ENCODE measurements at places on chromosomes 7 and 10. TPM values are rescaled to one million over a fixed set of nuclear protein-coding genes. Genes with fewer than 3 reads are reported as not detected.

The CLRN3 gene
- not detected for total RNA-seq

The CPA2 gene
- total RNA-seq: not detected

The ANTXRL gene
- total RNA-seq: not detected

The UCMA gene
- not detected for total RNA-seq

The HOXA13 gene
- not detected for total RNA-seq

The MRPL32 gene
- total RNA-seq: 37.9 TPM

The C10orf53 gene
- total RNA-seq: not detected

The DRGX gene
- total RNA-seq: not detected

The NODAL gene
- not detected for total RNA-seq

The GPR26 gene
- not detected for total RNA-seq

The CALHM1 gene
- total RNA-seq: not detected

The ACSM6 gene
- total RNA-seq: not detected

The HSPA12A gene
- 4.6 TPM for total RNA-seq

The RPP30 gene
- total RNA-seq: 9.9 TPM

GRCh38 chr7:149161241-149161848 is 14.1 kb downstream of the ZNF398 start:
- no peak for DNase-seq

DNA sequence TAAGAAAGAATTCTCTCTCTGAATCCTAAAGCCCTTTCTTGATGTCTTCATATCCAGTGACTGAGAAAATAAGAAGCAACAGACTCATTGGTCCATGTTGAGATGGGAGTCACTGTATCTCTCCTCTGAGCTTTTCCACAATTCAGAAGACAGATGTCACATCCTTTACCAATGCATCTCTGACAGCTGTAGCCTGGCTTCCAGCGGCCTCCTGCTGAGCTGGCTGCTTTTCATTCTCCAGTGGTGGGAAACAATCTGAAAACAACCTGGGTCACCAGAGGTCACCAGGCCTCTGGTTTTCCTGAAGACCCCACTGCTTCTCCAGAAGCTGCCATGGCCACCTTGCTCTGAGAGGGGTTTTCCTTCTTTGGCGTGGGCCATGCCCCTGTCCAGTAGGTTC is 18.3 kb upstream of the RPA3 start:
- DNase-seq: no peak

DNA sequence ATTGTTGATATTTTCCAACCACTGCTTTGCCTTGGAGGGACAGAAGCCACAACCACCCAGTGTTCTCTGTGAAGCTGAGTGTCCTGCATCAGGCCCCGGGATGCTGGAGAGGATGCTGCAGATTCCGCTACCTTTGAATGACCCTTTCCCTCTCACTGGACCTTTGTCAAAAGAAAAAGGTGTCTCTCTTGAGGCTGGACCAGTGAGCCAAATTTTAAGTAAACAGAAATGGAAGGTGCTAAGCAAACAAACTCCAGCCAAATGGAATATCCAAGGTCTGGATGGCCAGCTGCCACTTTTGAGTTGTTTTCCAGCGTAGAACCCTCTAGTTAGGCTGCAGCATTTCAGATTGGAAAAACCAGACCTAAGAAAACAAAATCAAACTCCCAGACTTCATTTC is 145.5 kb downstream of the TRIL start:
- no peak for DNase-seq

- DNase-seq: no peak
Observed at GRCh38 chr7:37421861-37422500, 26.7 kb downstream of the ELMO1 start.

- DNase-seq: no peak
Observed at GRCh38 chr10:58747687-58748086, 235.0 kb downstream of the BICC1 start.

DNA sequence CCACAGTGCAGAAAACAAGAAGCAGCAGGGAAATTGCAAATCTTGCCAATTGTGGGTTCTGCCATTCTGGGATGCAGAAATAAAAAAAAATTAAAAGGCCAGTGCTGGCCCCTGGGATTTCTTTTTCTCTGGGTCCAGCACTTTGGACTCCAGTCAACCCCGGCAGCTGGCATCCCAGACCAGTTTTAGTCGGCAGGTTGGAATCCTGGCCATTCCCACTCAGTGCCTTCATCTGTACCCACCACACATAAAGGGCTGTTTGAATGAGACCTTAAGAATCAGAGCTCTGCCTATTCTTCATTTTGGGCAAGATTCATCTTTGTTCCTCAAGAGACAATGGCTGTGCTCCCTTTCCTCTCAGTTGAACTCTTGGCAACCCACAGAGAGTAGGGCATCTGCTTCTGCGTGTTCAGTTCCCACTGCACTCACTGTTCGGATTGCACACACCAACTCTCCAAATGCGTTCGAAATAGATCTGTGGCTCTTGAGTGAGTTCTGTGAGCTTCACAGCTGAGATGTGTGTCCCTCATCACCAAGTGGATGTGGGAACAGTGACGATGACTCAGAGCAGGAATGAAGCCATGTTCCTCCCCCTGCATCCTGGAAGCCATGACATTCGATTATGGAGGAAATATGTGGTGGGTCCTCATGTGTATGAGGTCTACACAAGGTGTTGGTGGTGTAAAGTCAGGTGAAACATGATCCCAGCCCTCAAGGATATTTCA is 63.0 kb upstream of the EGFR start:
- DNase-seq: no peak

- no peak for DNase-seq
Observed at GRCh38 chr7:55575733-55576132, 3.4 kb upstream of the VOPP1 start.

DNA sequence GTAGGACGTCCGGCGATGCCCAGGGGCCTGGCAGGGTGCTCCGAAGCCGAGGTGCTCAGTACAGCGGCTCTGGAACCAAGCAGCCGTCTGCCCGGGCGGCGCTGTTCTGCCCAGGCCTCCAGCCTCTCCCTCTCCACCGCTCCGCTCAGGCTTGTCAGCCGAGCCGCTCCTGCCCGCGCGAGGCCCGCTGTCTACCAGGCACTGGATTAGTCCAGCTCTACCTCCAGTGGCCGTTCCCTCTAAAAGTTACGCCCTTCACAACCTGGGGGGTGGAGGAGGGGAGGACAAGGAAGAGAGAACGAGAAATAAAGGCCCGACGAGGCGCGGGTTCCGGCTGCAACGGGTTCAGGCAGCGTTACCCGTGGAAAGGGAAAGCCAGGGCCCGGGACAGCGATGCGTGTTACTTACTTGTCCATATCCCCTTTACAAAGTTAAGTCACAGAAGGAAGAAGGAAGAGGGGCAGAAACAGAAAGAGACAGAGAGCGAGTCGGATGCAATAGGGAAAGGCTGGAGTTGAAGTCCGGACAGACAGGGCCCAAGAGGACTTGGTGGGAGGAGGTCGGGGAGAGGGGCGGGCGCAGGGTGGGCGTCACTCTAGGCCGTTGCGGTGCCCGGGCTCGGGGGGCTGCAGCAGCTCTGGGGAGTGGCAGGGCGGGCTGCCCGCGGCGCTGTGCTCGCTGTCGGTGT is 2.8 kb downstream of the SP8 start:
- DNase-seq: peak; percentile 26

GRCh38 chr7:116733924-116734580 is 62.1 kb downstream of the MET start:
- DNase-seq: no peak

- DNase-seq: peak; percentile 69
Observed at GRCh38 chr7:64045301-64046040, at the start of gene ZNF727. TSS of gene ZNF727 (plus strand) at chr7:64045434. CDS start at chr7:64045622, 188 bp downstream.

GRCh38 chr7:25485026-25485425 is 256.7 kb upstream of the NPVF start:
- DNase-seq: no peak

DNA sequence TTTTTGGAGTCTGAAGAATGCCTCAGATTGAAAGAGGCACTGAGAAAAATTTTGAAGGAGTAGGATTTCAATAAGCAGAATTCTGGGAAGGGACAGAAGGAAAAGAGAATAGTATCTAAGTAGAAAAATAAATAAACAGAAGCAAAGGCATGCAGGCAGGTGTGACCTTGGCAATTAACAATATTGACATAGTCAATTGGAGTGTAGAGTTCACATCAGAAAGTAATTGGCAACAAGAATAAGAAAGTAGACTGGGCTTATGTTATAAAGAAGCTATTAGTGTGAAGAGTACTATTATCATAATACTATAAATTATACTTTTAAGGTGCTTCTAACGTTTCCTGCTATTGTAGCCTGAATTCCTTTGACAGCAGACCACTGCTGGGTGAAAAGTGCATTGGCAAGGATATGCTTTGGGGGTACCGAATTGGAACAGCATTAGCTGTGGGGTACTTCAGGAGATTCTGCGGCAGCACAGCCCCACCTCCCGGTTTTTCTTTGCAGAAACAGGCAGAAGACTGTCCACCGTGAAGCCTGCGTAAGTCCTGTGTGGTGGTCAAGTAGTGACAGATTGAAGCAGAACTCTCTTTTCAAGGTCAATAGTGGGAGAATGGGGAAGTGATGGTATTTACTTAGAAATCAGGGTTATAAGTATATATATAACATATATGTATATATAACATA is 357.0 kb downstream of the THSD7A start:
- no peak for DNase-seq

GRCh38 chr7:94245500-94245899 is 149.2 kb upstream of the COL1A2 start:
- no peak for DNase-seq

GRCh38 chr7:90933984-90934383 is 330.2 kb upstream of the FZD1 start:
- DNase-seq: no peak

- no peak for DNase-seq
Observed at GRCh38 chr7:91974066-91974465, 33.4 kb downstream of the AKAP9 start.

- DNase-seq: no peak
Observed at GRCh38 chr10:97686301-97686961, 610 bp downstream of the AVPI1 start.

DNA sequence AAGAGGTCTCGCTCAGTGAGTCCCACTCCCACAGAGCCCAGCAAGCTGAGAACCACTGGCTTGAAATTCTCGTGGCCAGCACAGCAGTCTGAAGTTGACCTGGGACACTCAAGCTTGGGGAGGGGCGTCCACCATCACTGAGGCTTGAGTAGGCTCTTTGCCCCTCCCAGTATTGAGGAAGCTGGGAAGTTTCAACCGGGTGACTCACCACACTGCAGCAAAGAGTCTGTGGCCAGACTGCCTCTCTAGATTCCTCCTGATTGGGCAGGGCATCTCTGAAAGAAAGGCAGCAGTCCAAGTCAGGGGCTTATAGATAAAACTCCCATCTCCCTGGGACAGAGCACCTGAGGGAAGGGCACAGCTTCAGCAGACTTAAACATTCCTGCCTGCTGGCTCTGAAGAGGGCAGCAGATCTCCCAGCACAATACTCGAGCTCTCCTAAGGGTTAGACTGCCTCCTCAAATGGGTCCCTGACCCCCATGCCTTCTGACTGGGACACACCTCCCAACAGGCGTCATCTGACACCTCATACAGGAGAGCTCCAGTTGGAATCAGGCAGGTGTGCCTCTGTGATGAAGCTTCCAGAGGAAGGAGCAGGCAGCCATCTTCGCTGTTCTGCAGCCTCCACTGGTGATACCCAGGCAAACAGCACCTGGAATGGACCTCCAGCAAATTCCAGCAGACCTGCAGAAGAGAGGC is 970.9 kb upstream of the LRRN3 start:
- no peak for DNase-seq

- DNase-seq: no peak
Observed at GRCh38 chr10:565146-565545, 124.3 kb downstream of the DIP2C start.

DNA sequence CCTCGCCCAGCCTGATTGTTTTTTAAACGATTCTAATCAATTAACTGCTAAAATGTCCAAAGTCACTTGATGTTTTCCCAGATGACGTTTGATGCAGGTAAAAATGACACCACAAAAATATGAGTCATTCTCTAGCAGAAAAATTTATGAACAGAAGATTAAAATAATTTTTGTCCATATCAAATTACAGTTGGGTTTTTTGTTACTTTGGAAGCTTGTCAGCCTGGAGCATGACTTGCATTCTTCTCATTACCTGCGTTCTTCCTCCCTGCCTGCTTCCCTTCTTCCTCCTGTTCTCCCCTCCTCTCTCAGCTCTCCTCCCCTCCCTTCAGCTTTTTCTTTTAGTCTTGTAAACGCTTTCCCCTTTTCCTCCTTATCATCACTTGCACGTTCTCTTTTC is 18.7 kb downstream of the IL15RA start:
- DNase-seq: no peak

DNA sequence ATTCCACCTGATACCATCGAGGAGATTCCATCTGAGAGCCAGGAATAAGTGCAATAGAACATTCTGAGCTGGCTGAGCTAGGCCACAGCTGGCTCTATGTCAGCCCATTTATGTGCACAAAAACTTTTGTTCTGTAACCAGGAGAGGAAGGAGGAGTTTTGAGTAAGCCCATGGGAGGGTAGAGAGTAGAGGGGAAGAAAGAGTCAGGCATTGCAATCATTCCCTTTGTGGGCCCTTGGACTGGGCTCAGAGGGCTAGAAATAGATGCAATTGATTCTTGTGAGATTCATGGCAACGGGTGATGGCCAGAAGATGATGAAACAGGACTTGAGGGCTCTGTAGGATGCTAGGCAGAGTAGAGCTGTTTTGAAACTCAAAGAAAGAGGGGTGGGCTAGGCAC is 104.6 kb upstream of the KIF5B start:
- no peak for DNase-seq

GRCh38 chr10:8213735-8214134 is 159.2 kb downstream of the GATA3 start:
- no peak for DNase-seq

DNA sequence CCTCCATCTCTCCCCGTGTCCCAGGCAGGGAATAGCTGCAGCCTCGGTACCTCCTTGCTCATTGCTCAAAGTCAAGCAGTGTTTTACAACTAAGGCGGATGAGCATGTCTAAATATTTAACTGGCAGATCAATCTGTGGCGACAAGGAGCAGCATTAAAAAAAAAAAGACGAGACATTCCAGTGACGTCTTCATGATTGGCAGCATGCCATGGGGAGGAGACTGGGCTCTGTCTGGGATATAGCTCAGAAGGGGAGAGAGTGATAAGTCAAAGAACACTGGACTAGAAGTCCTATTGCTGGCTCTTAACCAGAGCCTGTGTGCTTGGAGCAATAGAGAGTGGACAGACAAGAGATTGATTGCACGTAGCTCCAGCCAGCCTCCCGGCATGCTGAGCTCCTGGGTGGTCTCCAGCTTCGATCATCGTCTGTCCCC is 287.5 kb upstream of the PODXL start:
- no peak for DNase-seq

DNA sequence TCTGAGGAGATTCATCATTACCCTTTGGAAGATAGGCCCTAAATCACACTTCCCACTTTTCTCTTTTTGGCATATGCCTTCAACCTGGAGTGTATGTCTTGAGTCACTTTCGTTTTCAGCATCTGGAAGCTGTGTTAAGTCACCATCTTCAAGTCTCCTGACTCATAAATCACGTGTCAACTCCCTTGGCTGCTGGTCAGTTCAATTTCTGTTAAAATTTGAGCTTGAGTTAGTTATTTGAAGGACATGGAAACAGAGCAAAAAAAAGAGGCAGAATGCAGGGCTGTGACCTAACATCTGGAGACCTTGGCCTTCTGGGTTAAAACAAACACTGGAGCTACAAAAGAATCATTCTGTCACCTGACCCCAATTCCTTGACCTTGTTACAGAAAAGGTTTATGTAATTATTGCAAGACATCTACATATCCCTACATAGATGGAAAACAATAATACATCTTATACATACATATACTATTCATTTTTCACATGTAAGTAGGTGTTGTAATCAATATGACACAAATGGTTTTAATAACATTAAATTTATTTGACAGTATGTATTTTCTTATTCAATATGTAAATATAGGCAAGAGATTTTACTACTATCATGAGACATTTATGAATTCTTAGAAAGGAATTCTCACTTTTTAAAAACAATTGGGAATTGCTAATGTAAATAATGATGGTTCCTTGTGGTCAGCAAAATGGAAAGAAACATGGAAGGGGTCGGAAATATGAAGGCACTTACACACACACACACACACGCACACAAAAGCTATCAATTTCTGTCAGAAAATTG is 169.7 kb upstream of the PHYHIPL start:
- DNase-seq: no peak

Data from upper lobe of left lung (tissue), 6 donors.